PC-9 (cell line): ENCODE measurements at places on chromosomes 1 and 21. TPM values are rescaled to one million over a fixed set of nuclear protein-coding genes. Genes with fewer than 3 reads are reported as not detected.

TDRD10 gene
- not detected in 2 replicates for total RNA-seq

- H3K27me3 ChIP-seq: no peaks in the 10 kb centered on the region
- peaks cover 21% of the 10 kb centered on the region; the same call in 1 of the 2 replicates for H3K36me3 ChIP-seq
- no peak for DNase-seq
- H3K4me3 ChIP-seq: no peak overlapping the region
These were observed 35.1 kb upstream of the LRRC39 start for GRCh38 chr1:100213141-100213540.

DNA sequence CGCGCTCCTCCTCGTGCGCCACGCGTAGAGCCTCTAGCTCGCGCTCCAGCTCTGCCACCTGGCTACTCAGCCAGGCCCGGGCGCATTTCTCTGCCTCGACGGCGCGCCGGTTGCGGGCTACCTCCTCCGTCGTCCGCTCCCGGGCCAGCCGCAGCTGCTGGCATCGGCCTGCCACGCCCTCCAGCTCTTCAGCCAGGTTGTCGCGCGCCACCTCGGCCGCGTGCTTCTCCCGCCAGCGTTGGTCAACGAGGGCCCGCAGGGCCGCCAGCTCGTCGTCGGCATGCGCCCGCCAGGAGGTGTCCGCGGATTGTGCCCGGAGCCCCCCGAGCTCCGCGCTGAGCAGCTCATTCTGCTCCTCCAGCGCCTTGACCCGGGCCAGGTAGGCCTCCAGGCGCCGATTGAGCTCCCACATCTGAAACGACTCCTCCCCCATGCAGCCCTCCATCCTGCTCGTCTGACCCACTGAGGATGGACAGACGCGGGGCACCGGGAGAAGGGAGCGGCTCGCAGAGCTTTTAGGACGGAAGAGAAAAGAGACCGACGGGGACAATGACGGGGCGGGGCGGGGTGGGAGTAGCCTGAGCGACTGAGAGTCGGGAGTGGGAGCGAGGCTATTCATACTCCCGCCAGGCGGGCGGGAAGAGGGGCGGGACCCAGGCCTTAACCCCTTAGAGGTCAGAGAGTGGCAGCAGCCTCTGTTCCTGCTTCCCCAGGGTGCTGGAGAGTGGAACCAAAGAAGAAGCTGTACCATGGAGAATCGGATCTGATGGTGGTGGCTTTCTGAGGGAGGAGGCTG lies at the start of gene NES:
NES (minus strand) TSS at position 588 of the 796 bp plus-strand sequence; CDS start at position 445, 143 bp downstream.
- no peak for DNase-seq
- H3K4me1 ChIP-seq: peaks cover 9% of the 10 kb centered on the region
- peak within 1 kb of the TSS; percentile 39; the same call in 1 of the 2 replicates for H3K4me3 ChIP-seq
- peaks cover 33% of the 10 kb centered on the region for H3K27me3 ChIP-seq
- H3K27ac ChIP-seq: no peak within 1 kb of the TSS

GRCh38 chr1:3034728-3035562 lies 13.7 kb downstream of the ACTRT2 start:
- no peaks in the 10 kb centered on the region for H3K4me1 ChIP-seq
- no peak overlapping the region for H3K27ac ChIP-seq
- H3K36me3 ChIP-seq: no peaks in the 10 kb centered on the region

DNA sequence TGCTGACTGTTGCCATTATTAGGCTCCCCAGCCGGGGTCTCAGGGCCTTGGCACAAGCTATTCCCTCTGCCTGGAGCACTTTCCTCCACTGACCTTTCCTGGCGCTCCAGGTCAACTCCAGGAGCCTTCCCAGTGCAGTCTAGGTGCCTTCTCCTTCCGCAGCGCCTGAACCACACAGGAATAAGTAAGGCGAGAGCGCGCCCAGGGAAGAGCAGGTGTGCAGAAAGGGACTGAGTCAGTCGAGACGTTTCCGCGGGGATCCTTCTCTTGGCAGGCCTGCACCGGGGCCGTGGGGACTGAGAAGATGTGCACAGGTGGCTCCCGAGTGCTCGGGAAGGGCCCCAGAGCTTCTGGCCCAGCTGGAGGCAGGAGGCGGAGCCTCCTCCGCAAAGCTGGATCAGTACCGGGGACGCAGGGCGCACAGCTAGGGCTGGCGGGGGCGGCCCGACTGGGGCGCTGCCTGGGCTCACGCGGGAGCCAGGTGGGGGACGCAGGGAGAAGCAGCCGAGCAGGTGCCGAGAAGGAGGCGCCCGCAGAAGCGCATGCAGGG lies 765 bp upstream of the BMP8A start:
- H3K4me1 ChIP-seq: no peaks in the 10 kb centered on the region
- H3K4me3 ChIP-seq: no peak overlapping the region
- DNase-seq: no peak
- H3K36me3 ChIP-seq: no peaks in the 10 kb centered on the region
- H3K27ac ChIP-seq: no peak overlapping the region
